CD4-positive, alpha-beta T cell treated with Interleukin-4 for 1 hour (primary cell): ENCODE measurements at places on chromosomes 4 and X.
A peak's percentile ranks its signal among the peaks of the same experiment; 100 is the strongest.

GRCh38 chr4:71430609-71431008 is 91.8 kb downstream of the SLC4A4 start:
- DNase-seq, result no peak

DNA sequence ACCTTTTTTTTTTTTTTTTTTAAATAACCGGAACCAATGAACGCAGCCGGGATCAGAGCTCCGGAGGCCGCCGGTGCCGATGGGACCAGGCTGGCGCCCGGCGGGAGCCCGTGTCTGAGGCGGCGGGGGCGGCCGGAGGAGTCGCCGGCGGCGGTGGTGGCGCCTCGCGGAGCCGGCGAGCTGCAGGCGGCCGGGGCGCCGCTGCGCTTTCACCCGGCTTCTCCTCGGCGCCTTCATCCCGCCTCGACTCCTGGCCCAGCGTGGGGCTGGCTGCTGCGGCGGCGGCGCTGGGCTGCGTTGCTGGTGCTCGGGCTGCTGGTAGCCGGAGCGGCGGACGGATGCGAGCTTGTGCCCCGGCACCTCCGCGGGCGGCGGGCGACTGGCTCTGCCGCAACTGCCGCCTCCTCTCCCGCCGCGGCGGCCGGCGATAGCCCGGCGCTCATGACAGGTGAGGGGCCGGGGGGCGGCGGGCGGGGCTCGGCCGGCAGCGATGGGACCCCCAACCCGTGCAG is 337 bp downstream of the STIM2 start:
- peak; percentile 51 for DNase-seq

DNA sequence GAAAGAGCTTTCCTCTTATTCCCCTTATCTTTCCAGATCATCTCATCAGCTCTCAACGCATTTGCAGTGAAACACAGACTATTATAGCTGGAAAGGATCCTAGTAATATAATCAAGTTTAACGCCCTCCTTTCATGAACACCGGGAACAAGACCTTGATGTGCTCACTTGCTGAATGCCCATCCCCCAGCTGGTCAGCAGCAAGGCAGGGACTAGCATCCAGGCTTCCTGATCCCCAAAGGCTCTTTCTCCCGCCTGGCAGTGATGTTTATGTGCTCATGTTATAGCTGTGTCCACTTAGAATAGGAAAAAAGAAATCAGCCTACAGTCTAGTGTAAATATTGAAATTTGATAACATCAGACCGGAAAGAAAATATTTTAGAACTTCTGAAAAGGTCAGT is 24.6 kb downstream of the GPC4 start:
- no peak for DNase-seq

GRCh38 chr4:28792917-28793597 is 1927.1 kb upstream of the PCDH7 start:
- DNase-seq, result no peak

DNA sequence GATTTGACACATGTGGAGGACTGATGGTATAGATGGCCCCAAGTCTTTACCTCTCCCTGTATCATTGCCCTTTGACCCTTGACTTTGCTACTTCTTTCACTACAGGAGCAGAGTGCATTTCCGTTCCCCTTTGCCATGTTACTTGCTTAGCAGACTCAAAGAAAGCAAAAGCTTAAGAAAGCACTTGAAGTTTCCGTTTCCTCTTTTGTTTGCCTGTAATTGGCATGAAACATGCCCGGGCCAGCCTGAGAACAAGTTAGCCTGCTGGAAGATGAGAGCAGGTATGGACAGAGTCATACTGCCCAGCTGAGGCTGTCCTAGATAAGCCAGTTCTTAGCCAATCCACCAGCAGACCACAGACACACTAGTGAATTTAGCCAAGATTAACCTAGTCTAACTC is 206.0 kb downstream of the BCOR start:
- no peak for DNase-seq

GRCh38 chr4:24890561-24891126 is 22.2 kb downstream of the CCDC149 start:
- no peak for DNase-seq

GRCh38 chrX:6021316-6022091 is 207.2 kb downstream of the NLGN4X start:
- DNase-seq, result no peak

GRCh38 chr4:141021397-141022110 is 111.7 kb downstream of the RNF150 start:
- no peak for DNase-seq

DNA sequence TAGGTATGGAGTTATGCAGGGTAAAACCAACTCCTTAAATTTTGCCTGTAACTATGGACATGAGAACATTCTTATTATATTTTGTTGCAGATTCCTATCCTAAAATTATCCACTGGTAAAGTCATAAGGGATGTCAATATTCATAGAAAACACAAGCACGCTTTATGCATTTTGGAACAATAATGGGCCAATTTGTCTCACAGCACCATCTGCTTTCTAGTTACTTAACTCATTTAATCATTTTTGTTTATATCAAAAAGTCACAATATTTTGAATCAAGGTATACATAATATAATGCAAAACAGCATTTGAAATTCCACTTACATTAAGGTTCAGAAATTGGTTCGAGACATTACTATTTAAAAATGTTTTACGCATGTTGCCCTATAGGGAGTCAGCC is 203.0 kb downstream of the GABRG1 start:
- no peak for DNase-seq

- no peak for DNase-seq
These were observed 521.8 kb upstream of the AGA start for GRCh38 chr4:177964061-177964460.

GRCh38 chr4:77044461-77045150 is 31.2 kb downstream of the CCNI start:
- no peak for DNase-seq

- DNase-seq, result no peak
These were observed 60.4 kb downstream of the SUPT20HL2 start for GRCh38 chrX:24253469-24253868.
